ENCODE measurements at places on chromosomes 4 and X. TPM values are rescaled to one million over a fixed set of nuclear protein-coding genes. Genes with fewer than 3 reads are reported as not detected.

- no peak for DNase-seq
Measured at GRCh38 chr4:141046255-141046654, 87.0 kb downstream of the RNF150 start.

Gene FAM9C
- total RNA-seq, result 1.2 TPM

GRCh38 chr4:71444395-71444794 lies 105.6 kb downstream of the SLC4A4 start:
- no peak for DNase-seq

DNA sequence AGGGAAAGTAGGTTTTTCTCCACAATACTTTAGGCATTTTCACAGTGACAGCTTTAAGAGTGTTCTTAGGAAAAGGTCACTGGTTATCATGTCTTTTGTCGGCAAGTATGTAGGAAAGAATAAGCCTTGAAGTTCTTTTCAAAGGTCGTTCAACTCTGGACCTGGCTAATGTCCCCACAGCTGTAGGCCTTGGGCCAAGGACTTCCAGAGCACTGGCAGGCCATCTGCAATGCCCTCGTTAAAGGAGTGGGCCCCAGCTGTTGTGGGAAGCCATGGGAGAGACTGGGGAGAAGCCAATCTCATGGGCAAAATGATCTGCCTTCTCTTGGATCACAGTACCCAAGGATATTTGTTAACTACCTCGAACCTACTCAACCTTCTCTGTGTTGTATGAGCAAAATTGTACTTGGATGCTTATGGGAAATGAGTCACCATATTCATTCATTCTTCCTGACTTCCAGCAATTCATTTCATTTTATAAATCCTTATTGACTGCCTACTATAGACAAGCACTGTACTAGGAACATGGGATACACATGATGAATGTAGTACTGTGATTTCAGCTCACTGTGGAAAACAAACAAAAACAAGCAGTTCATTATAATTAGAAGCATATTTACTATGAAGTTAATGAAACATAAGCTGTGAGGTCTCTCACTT lies 141.1 kb upstream of the KIT start:
- DNase-seq, result peak; percentile 33

Gene TMPRSS11D
- not detected for total RNA-seq

DNA sequence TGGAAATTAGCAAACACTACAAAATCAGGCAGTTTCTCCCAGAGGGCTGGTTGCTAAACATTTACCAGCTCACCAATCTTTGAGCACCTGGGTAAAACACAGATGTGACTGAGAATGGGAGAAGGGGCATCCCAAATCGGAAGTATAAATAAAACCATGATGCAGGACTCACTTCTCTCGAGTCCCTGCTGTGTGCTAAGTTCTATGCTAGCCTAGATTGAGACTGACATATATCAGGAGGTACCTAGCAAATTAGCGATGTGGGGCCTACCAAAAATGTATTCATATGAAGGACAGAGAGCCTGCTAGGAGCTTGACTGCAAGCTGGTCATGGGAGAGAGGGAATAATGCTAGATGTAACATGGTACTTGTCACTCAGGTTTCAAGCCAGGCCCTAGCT lies 171.9 kb upstream of the PGRMC2 start:
- DNase-seq, result no peak

DNA sequence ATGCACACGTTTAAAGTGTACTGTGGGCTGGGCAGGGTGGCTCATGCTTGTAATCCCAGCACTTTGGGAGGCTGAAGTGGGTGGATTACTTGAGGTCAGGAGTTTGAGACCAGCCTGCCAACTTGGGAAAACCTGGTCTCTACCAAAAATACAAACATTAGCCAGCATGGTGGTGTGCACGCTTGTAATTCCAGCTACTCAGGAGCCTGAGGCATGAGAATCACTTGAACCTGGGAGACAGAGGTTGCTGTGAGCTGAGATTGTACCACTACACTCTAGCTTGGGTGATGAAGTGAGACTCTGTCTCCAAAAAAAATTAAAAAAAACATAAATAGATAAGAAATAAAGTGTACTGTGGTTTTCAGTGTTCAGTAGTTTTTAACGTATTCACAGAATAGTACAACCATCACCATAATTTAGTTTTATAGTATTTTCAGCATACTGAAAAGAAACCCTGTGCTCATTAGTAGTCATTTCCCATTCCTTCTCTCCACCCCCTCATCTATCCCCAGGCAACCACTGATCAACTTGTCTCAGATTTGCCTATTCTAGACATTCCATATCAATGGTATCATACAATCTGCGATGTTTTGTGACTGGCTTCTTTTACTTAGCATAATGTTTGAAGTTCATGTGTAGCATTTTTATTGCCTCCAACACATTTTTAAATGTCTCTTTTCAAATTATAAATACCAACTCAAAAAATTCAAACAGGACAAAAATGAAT lies 19.1 kb downstream of the SLAIN2 start:
- DNase-seq, result no peak

GRCh38 chr4:53651156-53651735 lies 60.0 kb upstream of the LNX1 start:
- peak; percentile 49 for DNase-seq

Gene PABPC5
- total RNA-seq, result 0.72 TPM

DNA sequence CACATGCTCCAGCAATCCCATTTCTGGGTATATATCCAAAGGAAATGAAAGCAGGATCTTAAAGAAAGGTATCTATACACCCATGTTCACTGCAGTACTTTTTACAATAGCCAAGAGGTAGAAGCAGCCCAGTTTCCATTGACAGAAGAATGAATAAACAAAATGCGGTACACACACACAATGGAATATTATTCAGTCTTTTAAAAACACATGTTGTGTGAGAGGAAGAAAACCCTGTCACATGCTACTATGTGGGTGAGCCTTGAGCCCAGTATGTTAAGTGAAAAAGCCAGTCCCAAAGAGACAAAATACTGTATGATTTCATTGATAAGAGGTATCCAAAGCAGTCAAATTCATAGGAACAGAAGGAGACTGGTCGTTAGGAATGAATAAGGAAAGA lies 6.3 kb downstream of the ANXA3 start:
- no peak for DNase-seq

DNA sequence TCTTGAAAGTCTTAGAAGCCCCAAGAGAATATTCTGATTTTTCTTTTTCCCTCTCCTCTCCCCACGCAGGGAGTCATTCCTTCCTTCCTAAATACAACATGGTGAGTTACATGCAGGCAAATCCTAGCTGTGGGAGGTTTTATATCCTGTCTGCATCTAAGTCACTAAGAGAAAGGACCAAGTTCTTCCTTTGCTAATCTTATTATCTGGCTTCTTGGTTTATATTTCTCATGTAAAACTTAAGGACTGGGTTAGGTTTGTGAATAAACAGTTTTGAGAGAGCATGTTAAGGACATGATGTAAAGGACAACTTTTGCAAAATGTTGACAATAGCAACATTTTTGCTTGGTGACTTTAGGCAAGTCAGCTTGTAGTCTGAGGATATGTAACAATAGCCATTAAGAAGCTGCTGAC lies 5.1 kb upstream of the CXCL9 start:
- no peak for DNase-seq

Gene ANOS1
- 5.8 TPM for total RNA-seq

DNA sequence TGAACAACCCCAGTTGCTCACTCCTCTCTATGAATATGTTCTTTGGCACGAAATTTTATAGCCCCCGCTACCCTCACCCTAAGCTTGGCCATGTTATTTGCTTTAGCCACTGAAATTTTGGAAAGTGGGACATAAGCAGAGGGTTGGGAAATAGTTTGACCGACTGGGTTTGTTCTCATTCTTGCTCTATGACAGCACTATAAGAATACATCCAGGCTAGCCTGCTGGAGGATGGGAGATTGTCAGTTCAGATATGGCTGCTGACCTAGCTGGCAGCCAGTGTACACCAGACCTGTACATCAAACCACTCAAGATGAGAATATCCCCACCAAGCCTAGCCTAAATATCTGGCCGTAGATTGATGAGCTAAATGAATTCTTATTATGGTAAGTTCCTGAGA lies 298.1 kb downstream of the PDGFC start:
- no peak for DNase-seq

Gene ATP11C
- total RNA-seq, result 3.2 TPM

DNA sequence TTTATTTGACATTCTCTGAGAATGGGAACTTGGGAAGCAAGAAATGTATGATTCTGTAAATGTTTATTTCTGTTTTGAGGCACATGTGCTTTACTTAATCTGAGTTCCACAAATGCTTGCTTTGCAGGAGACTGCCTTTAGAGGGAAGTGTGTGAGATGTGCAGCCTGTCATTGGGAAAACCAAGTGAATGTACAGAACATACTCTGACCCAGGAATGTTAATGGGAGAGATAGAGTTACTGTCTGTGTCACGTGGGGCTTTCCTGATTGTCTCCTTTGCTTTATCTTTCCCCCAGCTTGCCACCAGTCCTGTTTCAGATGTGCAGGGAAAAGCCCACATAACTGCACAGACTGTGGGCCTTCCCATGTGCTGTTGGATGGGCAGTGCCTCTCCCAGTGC lies 218.6 kb upstream of the ANXA3 start:
- DNase-seq, result no peak

DNA sequence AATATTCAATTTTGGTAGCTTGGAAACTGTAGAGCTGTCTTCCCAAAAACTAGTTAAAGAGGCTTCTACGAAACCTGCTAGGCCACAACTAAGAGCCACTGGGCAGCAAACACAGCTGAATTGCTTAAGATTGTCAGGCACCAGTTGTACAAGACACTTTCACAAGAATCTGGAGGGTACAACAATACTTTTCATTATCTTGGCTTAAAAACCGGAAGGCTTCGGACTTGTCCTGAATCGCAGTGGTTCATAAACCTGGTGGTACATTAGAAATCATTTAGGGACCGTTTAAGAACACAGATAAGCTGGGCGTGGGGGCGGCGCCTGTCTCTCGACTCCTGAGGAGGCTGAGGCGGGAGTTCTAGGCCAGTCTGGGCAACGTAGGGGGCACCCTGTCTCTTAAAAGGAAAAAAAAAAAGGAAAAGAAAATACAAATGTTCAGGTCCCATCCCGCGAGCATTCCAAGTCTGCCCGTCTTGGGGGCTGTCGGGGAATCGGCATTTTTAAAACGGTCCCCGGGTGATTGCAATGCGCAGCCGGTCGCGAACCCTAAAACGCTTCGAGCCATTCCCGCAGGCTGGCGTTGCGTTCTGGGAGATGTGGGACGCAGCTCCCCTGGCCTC lies 763 bp downstream of the PYURF start:
- DNase-seq, result peak; percentile 68

DNA sequence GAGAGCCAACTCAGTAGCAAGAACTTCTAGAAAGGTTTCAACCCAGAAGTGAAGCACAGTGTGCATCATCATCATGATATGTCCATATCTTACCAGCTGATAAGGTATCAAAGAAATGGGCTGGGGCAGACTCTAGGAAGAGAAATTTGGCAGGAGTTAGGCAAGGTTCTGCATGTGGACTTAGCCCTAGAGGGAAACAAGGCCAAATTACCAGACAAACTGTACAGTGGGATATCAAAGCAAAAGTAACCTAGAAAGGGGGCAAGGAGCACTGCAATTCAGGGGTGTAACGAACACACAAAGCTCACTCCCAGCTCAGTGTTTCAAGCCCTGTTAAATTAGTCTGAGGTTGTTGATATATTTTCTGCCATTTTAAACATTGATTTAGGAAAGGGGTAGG lies 407.4 kb downstream of the SMARCA1 start:
- DNase-seq, result no peak

GRCh38 chr4:5100986-5101385 lies 49.7 kb downstream of the STK32B start:
- no peak for DNase-seq

Gene SHISA3
- 5.4 TPM for total RNA-seq

Gene ETDB
- total RNA-seq, result not detected

Gene CXCL13
- total RNA-seq, result not detected

DNA sequence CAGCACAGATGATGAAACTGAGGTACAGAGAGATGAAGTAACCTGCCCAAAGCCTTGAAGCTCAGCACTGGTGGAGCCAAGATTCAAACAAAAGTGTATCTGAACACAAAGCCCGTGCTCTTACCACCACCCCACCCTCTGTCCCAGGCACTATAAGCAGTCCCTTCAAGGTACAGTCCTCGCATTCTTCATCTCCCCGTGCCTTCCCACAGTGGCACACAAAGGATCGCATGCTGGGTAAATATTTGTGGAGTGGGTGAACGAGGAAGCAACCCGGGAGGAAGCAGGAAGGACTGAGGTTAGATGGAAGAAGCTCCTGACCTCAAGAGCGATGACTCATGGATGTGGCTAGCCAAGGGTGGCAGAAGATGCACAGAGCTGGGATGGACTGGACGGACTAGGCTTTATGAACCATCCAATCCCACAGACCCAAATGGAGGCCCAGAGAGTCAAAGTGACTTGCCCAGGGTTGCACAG lies 18.4 kb downstream of the IQSEC2 start:
- no peak for DNase-seq

Gene F8A3
- total RNA-seq, result not detected

Gene RAB41
- total RNA-seq, result not detected

Gene IGBP1
- 59.0 TPM for total RNA-seq

- no peak for DNase-seq
Measured at GRCh38 chrX:24173115-24173847, 23.8 kb downstream of the ZFX start.

DNA sequence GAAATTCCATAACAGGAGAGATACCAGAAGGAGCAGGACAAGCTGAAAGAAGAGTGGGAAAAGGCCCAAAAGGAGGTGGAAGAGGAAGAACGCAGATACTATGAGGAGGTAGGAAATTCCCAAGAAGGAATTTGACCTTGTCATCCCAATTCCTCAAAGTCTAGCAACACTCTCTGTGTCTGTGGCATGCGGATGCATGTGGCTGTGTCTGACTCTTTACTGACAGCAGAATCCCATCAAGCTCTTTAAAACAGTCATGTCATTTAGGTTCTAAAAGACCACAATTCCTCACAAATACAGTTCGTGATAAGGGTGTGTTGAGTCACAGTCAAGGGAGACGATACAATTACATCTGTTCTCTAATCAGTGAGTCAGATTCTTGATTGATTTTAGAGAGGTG lies 68.5 kb downstream of the PHOX2B start:
- DNase-seq, result no peak

Gene TCEAL6
- total RNA-seq, result not detected

Gene FDCSP
- total RNA-seq, result not detected

- no peak for DNase-seq
Measured at GRCh38 chrX:153766871-153767673, 3.0 kb downstream of the PLXNB3 start.

DNA sequence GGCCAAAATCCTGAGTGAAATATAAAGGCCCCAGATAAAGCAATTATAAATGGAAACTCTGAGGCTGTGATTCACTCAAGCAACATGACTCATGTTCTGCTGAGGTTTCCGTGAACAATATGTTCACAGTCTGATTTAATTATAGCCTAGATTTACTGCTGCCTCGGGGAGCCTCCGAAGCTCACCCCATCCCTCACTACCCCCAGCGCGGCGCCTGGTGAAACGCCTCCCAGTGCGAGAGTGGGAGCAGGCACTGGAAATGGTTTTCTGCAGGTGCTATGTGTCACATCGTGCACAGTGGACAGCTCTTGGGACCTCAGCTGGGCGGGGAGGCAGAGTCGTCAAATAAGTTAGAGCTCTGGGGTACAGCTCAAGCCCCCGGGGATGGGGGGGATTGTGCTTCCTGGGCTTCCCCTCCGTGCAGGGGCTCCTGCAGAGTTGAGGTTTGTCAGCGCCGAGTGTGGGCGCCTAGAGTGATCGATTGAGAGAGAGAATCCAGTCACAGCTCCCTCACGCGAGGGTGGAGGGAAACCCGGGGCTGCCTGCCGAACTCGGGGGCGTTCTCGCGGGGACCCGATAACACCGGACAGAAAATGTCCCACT lies 110.6 kb downstream of the PHKA2 start:
- DNase-seq, result peak; percentile 58

Gene CYSLTR1
- 1.6 TPM for total RNA-seq

Gene HS3ST1
- 0.94 TPM for total RNA-seq

- no peak for DNase-seq
Measured at GRCh38 chrX:1205681-1206611, 6.5 kb downstream of the CRLF2 start.
